ENCODE measurements at places on chromosomes 7 and 10.

- no peak for DNase-seq
Measured at GRCh38 chr10:2236876-2237275, 499.6 kb upstream of the ADARB2 start.

DNA sequence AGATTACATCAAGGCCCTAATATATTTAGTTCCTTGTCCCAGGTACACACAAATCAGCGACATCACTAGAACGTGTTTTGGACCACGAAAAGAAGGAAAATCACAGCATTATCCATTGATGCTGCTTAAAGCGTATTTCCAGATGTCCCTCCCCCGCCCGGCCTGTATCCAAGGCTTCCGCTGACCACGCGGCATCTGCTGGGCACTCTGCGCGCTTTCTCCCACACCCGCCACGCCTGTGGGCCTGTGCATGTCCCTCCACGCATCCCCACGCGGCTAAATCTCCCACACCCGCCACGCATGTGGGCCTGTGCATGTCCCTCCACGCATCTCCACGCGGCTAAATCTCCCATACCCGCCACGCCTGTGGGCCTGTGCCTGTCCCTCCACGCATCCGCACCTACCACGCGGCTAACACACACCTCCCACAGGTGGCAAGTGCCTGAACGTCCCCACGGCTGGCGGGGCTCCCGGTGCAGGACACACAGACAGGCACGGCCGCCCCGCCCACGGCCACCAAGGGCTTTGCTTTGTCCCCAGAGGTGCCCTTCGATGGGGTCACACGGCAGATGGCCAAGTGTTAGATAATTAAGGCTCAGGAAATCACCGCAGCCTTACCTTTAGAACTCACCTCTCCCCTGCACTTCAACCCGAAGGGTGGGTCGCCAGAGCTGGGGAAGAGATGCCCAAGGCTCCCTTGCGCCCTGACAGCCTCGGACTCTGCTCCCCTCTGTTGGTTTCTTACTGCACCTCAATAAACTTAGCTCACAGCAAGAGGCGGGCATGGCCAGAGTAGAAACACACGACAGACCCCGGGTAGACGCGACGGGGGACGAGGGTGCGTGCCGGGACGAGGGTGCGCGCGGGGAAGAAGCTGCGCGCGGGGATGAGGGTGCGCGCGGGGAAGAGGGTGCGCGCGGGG is 49.5 kb downstream of the DIP2C start:
- no peak for DNase-seq

DNA sequence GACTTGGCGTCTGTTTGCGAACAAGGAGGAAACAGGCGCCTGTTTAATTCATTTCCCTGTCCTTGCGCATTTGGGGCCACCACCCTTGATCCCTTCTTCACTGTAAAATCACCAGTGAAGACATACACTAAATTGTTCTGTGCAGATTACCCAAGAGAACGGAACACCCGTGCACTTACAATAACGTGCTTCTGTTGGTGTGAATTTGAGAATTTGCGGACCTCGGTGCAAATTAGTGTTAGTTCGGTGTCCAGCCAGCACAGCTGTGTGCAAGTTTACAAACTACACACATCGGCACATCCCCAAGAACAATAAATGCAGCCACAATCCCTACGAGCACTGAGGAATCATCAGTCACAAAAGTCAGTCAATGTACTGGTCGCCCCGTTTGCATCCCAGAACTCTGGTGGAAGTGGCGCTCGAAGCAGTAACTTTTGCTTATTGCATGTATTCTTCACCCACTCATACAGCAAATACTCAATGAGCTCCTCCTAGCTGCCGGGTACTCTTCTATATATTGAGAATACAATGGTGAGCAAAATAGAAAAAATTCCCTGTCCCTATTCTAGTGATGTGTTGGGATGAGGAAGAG is 786 bp upstream of the CNOT4 start:
- DNase-seq, result peak; percentile 15

GRCh38 chr7:23333671-23334246 is 34.6 kb downstream of the MALSU1 start:
- peak; percentile 71 for DNase-seq

GRCh38 chr10:32005050-32005449 is 51.2 kb downstream of the KIF5B start:
- peak; percentile 31 for DNase-seq

DNA sequence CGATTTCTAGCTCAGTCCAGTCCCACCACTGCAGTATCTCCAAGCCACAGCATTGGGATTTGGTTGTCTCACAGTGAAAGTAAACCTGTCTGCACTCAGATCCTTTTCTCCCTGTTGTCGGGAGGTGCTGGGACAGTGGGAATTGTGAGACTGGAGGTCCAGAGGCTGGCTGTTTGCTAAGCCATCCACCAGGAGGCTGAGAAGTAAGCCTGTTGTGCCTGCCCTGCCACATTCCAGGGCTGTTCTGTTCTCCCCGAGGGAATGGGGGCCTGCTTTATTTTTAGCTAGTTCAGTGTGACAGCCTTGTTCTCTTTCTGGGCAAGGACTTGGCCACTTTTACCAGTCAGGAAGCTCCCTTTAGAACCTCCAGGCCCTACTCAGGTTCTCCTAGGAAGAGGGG is 54.9 kb downstream of the HK1 start:
- DNase-seq, result peak; percentile 62

DNA sequence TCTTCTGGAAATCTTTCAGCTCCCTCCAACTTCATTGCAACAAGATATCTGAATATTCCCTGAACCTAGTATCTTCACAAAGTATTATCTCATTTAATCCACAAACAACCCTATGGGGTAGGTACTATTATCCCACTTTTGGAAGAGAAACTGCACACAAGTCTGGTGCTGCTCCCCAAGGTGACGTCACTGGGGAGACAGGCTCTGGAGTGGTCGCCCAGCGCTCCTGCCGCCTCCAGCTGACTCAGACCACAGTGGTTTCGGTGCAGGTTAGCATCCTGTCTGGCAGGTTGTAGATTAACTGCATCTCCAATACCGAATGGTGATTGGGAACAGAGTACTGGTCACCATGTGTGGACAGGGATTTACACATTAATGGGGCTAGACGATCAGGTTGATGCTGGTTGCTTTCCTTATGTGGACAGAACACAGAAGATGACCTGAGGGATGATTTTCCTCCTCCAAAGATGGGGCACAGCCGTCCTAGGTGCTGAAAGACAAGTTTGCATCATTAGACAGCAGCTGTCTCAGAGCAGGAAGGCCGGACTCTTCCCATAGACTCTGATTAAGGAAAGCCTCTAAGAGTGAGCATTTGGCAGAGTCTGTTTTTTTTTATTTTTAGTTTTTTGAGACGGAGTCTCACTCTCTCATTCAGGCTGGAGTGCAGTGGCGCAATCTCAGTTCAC is 128.6 kb downstream of the TRRAP start:
- DNase-seq, result no peak

GRCh38 chr10:52216852-52217251 is 97.2 kb upstream of the DKK1 start:
- DNase-seq, result no peak

DNA sequence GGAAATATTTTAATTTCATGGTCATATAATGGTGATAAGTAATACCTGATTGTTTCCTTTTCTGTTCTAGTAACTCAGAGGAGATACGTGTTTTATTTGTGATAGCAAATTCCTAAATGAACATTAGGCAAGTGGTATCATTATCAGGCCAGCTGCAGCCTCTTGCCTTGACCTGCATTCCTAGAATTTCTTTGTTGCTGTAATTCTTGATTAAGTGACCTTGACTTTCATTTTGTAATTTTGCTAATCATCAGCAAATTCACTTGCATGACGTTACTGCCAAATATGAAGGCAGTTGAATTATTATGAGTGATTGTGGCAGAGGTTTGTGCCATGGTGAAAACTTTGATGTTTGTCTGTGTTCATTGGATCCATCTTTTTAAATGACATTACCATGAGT is 5.6 kb upstream of the AS3MT start:
- DNase-seq, result no peak

DNA sequence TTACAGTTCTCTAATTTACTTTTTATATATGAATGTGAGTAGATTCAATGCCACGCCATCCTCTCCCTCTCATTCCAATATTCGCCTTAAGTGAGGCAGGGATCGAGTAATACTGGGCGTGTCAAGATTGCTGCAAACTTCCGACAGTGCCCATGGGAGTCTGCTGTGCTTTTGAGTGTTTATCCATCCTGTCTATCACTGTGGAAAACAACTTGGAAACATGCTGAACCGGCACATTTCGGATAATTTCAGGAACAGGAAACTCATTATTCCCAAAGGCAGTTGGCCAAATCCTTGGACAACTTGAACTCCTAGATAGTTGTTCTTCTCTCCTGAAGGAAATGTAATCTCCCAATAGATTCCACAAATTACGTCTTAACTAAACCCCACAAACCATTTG is 28.5 kb downstream of the PIP4K2A start:
- no peak for DNase-seq

DNA sequence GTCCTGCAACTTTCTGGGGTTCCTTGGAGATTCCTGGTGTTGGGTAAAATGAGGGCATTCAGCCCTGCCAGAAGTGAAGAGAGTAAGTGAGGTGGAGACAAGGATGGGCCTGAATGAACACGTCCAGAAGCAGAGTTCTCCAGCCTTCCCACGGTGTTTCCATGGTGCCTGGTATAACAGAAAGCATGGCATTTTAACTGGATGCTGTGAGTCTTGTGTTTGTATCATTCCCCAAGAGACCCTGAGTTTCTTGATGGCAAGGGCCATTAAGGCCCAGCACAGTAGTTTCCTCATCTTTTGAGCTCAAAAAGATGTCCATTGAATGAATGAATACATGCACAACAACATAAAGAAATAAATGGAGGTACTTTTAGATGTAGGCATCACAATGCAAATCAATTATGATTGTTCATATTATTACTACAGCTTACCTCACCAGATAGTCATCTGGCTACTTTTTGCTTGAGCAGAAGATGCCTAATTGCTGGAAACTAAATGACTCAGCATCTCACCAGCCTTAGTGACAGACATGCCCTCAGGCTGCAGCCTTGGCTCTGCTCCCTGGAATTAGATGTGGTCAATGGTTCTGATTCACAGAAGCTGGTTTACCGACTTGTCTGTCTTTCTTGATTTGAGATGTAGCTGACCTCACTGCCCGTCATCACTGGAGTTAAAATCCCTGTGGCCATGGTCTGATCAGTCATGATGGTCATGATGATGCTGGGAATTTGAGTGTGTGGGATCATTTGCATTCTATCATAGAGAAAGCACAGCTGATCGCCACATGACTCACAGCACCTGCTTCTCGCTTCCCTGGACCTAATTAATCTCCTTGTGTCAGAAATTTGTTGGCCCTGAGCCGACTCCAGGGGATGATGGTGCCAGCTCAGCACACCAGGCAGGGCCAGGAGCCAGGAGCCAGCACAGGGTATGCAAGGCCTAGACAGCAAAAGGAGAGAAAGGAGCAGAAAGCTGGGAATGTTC is 83.9 kb downstream of the CXCL12 start:
- peak; percentile 91 for DNase-seq

DNA sequence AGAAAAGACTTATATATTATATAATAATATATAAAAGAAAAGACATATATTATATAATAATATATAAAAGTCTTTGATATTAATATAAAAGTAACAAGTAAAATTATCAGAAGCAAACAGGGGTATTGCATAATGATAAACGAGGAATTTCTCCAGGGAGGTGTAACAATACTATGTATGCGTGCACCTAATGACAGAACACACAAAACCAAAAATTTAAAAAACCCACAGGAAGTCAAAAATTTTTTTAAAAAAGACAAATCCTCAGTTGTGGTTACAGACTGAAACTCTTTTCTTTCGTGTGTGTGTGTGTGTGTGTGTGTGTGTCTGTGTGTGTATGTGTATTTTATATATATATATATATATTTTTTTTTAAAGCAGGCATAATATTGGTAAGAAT is 279.2 kb upstream of the DPP6 start:
- no peak for DNase-seq

GRCh38 chr10:49552277-49552676 is 13.4 kb upstream of the ERCC6 start:
- DNase-seq, result peak; percentile 60

DNA sequence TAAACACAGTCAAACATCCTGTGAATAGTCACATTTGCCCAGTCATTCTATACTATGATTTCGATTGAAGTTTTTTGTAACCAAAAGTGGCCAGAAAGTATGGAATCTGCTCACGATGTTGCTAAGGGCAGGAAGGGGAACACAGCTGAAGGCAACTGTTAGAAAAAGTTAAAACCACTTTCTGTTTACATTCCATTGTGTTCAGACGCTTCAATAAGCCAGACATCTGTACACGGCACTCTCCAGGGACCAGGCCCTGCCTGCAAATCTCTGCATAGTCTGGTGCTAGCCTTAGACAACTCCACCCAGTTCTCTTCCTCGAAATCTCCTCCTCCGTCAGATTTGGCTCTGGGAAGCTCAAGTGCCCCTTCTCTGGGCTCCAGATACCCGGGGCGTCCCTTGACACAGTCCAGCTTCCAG is 17.1 kb upstream of the TMEM120A start:
- DNase-seq, result peak; percentile 88

DNA sequence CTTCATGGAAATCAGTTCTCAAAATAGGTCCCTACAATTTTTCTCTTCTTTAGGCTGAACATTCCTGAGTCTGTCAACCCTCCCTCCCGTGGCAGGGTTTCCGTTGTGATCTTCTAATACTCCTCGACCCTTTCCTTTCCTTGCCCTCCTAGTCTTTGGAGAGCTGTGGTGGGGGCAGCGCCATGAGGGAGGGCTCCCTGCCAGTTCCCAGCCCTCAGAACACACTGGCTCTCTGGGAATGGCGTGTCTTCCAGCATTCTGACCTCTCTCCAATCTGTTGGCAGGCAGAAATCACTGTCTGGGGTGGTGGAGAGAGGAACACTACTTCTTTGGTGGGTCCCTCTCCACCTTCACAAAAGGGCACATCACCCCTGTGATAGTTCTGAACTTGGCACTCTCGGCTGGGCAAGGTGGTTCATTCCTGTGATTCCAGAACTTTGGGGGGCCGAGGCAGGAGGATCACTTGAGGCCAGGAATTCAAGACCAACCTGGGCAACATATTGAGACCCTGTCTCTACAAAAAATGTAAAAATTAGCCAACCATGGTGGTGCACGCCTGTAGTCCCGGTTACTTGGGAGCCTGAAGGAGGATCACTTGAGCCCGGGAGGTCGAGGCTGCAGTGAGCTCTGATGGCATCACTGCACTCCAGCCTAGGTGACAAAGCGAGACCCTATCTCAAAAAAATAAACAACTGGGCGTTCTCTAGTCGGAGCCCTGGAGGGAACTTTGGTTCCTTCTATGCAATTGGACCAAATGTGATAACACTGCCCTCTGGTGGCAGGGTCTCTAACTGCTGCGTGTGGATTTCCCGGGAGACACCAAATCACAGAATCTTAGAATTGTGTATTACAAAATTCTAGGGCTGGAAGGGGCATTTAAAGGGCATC is 13.1 kb upstream of the ARPC1A start:
- peak; percentile 81 for DNase-seq

DNA sequence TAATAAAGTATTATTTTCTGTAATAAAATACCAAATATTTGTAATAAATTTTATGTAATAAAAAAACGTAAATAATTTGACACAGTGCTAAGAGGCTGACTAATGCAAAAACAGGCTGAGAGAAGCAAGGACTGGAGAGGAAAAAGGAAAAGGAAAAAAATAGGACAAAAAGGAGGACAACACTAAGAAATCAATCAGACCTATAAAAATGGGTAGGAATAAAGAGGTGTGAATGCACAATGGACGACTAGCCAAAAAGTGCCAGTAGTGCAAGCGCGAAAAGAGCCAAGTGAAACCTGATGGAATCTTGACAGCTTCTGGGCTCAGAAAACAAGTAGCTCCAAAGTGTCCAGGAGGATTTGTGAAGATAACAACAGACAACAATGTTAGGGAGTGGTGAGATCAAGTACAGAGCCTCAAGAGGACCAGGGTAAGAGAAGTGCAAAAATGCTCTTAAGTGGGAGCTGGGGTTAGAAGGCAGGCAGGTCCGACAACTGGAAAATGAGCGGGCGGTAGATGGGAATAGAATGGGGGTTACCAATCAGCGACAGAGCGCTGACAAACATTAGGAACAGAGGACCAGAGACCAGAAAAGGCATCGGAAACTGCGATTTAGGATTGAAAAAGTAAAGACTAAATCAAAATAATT is 1.2 kb downstream of the BRAF start:
- peak; percentile 15 for DNase-seq
